ENCODE measurements at places on chromosomes 5 and 9. TPM values are rescaled to one million over a fixed set of nuclear protein-coding genes. Genes with fewer than 3 reads are reported as not detected.

Gene HRCT1
- total RNA-seq, result 0.21 TPM

Gene TNFSF15
- not detected for total RNA-seq

Gene CCDC187
- total RNA-seq, result not detected

DNA sequence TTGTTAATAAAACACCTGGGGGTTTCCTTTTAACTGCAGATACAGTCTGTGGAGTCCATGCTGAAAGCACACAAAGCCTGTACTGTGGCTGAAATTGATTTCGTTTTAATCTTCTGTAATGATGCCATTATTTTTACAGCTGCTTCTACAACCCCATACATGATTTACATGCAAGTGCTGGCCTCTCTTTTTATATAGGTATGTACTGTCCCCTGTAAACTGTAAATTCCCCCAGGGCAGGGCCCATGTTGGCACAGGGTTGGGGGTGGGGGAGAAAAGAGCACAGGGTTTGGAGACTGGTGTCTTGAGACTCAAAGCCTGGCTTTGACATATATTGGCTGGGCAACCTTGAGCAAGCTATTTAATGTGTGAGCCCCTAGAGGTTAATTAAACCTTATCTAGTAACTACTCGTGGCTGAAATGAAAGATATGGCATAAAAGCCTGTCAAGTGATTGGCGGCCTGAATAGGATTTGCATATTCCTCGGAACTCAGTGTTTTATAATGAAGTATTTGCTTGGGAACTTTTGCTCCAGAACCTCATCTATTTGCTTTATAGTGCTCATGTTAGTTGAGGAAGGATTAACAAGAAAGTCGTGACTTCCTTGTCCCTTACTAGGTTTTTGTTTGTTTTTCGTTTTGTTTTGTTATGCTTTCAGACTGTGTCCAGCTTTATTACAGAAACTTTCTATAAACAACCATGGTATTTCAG is 34.0 kb downstream of the KLF4 start:
- no peak for DNase-seq

DNA sequence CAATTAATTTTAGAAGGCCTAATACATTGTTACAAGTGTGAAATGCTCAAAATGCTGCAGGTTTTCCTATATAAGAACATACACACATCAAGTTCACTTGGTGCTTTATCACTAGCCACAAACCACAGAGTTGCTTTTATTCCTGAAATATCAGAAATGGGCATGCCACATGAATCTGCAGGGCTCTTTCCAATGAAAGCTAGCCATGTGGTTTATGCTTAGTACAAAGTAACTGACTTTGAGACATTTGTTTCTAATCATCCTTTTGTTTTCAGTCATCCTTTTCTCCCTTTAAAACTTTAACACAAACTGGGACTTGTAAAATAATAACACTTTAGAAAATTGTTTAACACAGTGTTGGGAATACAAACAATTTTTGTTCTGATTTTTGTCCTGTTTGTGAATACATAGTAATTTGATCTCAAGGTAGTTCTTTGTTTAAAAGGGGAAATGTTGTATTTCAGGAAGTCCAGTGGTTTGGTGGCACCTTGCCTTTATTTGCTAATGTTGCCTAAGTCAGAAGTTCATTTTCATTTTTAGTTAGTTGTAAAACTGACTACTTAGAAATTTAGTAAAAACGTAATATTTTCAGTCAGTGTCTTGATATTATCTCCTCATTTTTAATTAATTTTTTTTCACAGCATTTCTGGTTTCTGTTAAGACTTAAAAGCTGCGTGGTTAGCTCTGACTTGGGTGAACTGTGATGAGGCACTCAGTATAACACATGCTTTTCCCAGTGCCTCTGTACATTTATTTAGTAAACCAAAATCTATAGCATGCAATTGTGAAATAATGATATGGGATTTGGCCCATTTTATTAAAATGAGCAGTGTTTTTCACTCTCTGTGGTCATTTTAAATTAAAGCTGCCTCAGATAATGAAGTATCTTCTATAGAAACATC is 18.6 kb downstream of the PRDM6 start:
- DNase-seq, result no peak

- DNase-seq, result no peak
Measured at GRCh38 chr5:152364899-152365298, 40.2 kb downstream of the NMUR2 start.

- DNase-seq, result no peak
Measured at GRCh38 chr9:7405924-7406604, 393.5 kb downstream of the DMAC1 start.

GRCh38 chr9:36995927-36996705 is 38.0 kb downstream of the PAX5 start:
- peak; percentile 92 for DNase-seq

DNA sequence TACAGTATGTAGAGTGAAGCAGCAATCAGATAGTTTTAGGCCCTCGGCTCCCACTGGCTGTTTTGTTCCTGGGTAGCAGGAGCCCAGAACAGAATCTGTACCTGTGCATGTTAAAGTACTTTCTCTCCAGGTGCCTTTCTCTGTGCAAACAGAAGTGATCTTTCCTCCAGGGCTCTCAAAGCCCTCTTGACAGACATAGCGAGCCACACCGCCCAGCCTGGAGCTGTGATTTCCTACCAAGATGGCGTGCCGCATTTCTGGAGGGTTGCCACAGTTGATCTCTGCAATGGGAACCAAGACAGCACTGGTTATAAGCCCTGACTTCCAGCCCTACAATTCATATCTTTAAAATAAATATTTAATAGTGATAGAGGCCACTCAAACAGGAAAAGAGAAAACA is 50.9 kb downstream of the SUSD1 start:
- no peak for DNase-seq

- no peak for DNase-seq
Measured at GRCh38 chr5:171692936-171693335, 92.7 kb upstream of the SMIM23 start.

- DNase-seq, result no peak
Measured at GRCh38 chr5:91182763-91183162, 200.4 kb downstream of the ARRDC3 start.

Data from H7 (cell line).